AG20443 (cell line): ENCODE measurements at places on chromosomes 3 and 15.

DNA sequence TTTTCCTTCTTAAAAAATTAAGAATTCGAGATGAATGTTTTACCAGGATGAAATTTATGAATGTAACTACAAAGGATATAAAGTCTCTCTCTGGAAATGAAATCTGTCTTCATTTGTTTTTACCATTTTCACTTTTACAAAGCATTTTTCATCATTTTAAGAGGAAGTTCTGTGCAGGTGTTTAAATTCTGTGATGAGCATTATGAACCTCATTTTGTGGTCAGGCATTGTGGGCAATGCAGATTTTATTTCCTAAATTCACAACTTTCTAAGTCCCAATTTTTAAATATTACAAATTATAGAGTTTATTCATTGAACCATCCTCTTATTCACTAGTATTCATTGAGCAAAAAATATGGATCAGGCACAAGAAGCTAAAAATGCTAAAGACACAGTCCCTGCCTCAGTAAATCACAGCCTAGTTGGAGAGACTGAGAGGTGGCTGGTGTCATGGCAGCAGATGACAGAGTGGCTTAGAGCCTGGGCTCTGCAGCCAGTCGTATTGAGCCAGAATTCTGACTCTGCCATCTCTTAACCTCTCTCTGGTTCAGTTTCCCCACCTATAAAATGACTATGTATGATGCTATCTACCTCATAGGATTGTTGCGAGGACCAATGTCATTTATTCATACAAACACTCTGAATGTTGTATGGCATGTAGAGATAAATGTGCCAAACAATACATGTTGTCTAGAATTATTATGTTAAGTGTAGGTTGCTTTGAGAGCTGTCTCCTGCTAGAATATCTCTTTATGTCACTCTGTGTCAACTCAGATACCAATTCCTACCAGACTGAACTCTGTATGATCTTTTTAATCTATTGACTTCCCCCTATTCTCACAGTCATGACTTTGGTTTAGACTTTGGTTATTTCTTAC is 7.5 kb upstream of the TGFBR2 start:
- no peak for DNase-seq

DNA sequence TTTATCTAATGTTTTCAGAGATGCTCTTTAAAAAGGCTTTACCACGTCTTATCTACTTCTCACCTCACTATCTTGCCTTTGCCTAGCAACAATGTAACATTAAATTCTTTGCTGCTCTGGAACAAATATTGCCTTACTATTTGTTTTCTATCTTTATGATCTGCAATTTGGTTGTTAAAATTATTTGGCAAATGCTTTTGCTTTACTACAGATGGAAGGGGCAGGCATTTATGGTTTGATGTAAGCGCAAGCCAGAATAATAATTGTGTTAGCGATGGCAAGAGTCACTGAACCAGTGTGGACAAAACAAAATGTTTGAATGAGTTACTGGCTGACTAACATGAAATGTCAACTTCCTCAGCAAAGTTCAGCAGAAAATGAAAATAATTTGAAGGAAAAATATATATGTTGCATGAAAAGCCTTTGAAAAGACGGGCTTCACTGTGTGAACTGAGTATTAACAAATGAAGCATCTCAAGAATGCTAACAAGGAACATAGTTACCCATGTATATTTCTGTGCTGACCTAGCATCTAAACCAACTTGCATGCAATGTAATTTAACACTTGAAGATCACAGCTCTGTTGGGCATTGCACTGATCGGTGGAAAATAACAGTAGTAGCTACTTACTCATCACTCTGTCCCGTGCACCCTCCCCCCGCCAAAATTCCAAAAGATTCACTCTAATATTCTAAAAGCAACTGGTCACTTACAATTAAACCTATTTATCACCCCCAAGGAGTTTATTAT is 454.0 kb upstream of the ARHGEF26 start:
- no peak for DNase-seq

GRCh38 chr15:91944331-91944730 is 90.8 kb downstream of the SLCO3A1 start:
- no peak for DNase-seq

- no peak for DNase-seq
These were observed 68.0 kb upstream of the XCR1 start for GRCh38 chr3:46095307-46095706.
